Body of pancreas (tissue), 4 donors: ENCODE measurements at places on chromosomes 7 and 10.

DNA sequence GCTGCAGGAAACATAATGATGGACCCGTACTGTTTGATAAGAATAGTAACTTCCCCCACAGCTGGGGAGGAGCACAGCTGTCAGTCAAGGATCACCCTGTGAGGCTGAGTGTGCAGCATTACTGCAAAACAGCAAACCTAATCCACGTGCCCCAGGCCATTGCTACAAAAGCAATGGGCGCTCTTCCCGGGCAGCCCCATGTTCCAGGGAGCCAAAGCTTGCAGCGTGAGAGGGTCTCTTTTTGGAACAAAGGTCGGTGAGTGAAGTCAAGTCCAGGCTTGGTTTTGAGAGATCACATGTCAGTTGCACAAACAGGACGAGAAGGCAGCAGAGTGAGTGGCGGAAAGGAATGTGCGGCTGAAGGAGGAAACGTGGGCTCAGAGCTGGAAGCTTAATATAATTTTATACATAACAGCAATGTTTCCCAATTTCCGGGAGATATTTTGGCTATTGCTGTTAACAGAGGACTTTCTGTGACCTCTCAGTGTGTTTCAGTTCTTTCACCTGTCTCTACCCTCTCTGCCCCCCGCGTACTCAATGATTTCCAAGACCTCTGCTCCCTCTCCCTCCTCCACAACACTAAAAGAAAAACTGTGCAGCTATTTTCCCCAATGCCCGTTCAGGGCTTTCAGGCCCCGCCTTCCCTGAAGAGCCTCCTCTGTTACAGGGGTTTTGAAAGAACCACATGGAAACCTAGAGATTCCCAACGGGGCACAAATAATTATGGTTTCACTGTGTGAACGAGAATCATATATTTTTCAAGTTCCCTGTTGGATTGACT lies 128.9 kb downstream of the MTPAP start:
- DNase-seq: no peak

GRCh38 chr7:34156336-34156735 lies 251.0 kb downstream of the BMPER start:
- DNase-seq: no peak

DNA sequence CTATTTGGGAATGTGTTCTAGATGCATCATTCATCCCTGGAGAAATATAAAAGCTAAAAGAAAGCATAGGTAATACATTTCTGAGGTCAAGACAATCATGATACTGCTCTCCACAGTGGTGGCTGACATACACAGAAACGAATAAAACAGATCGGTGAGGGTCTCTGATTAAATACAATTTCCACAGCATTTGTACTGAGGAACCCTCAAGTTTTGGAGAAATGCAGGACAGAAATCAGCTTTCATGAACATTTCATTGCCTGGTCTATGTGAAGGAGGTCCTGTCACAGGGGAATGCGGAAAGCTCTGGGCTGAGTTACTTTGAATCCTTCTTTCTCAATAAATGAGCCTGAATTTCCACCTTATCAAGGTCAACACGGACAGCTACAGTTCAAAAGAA lies 67.9 kb upstream of the ITGB1 start:
- no peak for DNase-seq

- no peak for DNase-seq
These were observed 2.1 kb upstream of the SFMBT2 start for GRCh38 chr10:7412928-7413282.

- no peak for DNase-seq
These were observed 21.0 kb downstream of the GNA12 start for GRCh38 chr7:2823130-2823529.

DNA sequence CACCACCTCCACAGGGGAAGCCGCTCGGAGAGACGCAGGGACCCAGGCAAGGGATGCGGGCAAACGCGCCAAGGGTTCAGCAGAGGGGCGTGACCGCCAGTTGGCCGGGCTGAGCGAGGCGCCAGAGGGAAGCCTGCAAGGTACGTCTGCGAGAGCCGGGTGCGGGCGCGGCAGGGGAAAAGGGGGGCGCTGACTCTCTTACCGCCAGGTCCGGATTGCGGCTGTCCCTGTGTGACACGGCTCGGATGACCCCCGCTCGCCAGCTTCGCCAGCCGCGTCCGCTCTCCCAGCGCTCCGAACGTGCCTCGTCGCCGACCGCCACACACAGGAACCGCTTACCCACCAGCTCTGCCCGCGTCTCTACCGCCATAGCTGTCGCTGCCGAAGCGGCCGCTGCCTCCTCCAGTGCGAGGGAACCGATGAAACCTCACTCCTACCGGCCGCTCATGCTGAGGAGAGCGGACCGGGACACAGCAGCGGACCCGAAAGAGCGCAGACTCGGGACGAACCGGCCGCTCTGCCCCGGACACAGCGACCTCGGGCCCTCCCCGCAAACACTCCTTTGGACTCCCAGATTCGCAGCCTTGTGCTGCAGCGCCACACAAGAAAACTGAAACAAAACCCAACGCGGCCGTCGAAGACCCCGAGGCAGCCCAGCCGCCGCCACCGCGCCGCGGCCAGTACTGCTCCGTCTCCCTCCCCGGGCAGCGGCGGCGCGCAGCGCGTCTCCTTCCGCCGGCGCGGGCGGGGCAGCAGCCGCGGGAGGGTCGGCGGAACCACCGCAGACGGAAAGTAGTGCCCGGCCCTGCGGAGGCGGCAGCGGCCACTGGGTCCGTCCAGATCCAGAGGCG lies at the start of gene JMJD1C:
TSS of gene JMJD1C (minus strand) at position 685 of the 851 bp plus-strand sequence. CDS start at position 370, 315 bp downstream.
- peak; percentile 75 for DNase-seq
